Kidney glomerular epithelial cell (primary cell): ENCODE measurements at places on chromosomes 4 and X.
A peak's percentile ranks its signal among the peaks of the same experiment; 100 is the strongest.

- DNase-seq, result no peak
These were observed 78.6 kb upstream of the ADRA2C start for GRCh38 chr4:3687538-3687937.

- DNase-seq, result no peak
These were observed 107.3 kb downstream of the JADE1 start for GRCh38 chr4:128916832-128917231.

GRCh38 chr4:16617435-16617834 lies 281.0 kb downstream of the LDB2 start:
- DNase-seq, result no peak

GRCh38 chrX:13923845-13924244 lies 105.8 kb downstream of the GEMIN8 start:
- no peak for DNase-seq

DNA sequence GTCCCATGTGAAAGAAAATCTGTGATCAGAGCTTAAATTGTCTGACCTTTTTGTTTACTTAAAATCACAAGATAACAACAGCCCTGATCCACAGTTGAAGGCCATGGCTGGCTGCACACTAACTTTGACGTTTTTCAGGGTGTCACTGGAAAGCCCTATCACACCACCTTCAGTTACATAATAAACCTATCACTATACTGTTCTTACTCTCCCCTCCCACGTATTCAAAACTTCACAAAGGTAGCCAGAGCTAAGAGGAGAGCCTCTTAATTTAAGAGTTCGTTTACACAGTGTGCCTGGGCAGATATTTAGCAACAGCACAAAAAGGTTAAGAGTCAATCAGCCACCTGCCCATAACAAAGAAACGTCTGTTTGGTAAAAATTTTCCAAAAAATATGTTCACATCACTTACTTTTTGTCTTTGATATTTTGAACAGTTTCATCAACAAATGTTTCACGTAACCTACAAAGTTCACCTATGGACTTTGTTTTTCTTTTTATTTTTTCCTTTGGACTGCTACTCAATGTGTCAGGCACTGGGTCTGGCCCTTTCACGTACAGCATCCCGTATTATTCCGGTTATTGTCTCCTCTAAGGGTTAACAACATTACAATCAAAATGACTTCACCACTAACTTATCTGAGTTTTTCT lies 25.0 kb downstream of the RFC1 start:
- no peak for DNase-seq

- peak; percentile 37 for DNase-seq
These were observed at the start of gene SYN1 for GRCh38 chrX:47619486-47620302. TSS of gene SYN1 (minus strand) at chrX:47619857. CDS start at chrX:47619728, 129 bp downstream.
